ENCODE measurements at places on chromosomes 5 and 9. TPM values are rescaled to one million over a fixed set of nuclear protein-coding genes. Genes with fewer than 3 reads are reported as not detected.
A peak's percentile ranks its signal among the peaks of the same experiment; 100 is the strongest.

DNA sequence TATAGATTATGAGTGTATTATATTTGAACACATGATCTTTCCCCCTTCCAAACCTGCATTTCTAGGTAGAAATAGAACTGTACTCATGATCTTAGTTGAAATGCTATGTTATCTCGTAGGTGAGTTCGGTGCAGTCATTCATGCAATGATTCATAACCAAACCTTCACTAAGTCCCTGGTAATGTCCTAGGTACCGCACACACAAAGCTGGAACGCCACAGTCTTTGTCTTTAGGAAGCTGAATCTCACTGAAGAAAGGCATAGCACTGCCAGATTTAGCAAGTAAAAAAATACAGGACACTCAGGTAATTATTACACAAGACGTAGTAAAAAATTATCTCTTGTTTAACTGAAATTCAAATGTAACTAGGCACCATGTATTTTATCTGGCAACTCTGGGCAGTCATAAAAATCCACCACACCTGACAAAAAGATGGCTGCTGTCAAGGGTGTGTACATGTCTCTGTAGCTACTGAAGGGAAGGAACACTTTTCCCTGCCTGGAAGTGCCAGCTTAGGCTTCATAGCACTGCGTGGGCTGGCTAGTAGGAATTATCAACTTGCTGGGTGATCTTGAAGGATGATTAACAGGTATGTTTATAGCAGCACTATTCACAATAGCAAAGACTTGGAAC lies 28.0 kb upstream of the TXN start:
- no peak for DNase-seq

The PAEP gene
- not detected for total RNA-seq

The OMD gene
- not detected for total RNA-seq

The ELP1 gene
- 37.1 TPM for total RNA-seq

The CYLC2 gene
- total RNA-seq, result not detected

- no peak for DNase-seq
These were observed 172.0 kb downstream of the NSG2 start for GRCh38 chr5:174217527-174217926.

GRCh38 chr9:104810421-104811339 lies 46.8 kb downstream of the NIPSNAP3B start:
- peak; percentile 63 for DNase-seq

- DNase-seq, result peak; percentile 34
These were observed 795.0 kb downstream of the EFNA5 start for GRCh38 chr5:106875591-106876297.

GRCh38 chr9:125910286-125910685 lies 163.1 kb downstream of the PBX3 start:
- DNase-seq, result no peak

The PCAT7 gene
- 2.0 TPM for total RNA-seq

DNA sequence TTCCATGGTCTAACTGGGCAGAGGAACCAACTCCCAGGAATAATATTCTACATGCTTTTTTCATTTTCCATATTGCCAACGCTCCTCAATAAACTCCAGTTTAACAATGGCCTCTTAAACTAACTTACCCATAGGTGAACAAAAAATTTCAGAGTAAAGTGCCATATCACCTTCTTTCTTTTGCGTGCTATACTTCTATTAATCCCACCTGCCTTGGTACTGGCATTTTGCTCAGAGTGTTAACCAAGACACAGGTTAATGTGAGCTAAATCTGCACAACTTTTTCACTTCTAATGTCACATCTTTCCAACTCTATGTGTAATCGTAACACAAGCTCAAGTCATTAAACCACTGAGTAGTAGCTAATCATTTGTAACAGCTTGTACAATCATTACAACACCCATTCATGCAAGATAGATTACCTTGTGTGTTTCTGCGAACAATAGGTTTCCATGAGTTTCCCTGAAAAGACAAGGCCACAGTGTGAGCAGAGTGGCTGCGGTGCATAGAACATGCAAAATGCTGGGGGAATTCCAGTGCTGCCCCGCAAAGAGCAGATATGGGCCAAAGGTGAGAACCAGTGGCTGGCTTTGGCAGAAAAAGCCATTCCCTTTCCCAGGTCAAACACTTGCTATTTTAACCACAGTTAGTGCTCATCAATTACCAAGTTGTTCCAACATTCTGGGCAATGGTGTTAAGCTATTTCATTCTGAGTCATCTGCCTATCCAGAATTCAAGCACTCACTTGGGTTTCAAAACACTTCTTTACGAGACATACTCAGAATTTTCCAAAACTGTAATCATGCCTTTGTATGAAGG lies 42.8 kb downstream of the TIMD4 start:
- peak; percentile 14 for DNase-seq

The PRLR gene
- total RNA-seq, result 0.36 TPM

The C7 gene
- not detected for total RNA-seq

The SEC24A gene
- total RNA-seq, result 20.3 TPM

DNA sequence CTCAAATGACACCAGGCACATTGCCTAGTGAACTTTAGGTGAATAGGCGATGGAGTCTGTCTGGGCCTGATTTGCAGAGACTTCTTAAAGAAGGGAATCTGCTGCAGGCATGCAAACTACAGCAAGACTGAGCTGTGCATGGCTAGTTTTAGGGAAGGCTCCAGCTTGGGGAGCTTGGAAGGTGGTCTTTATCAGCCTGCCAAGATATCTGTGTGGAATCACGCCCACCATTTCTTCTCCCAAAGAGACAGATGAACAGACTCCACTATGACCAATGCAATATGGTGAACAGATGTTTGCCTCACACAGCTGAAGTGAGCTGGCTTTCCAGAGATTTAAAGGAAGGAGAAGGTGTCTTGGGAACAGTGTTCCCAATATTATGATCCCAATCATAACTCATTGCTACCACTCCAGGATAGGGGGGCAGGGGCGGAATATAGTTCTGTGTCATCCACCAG lies 129.0 kb upstream of the HMHB1 start:
- DNase-seq, result no peak

DNA sequence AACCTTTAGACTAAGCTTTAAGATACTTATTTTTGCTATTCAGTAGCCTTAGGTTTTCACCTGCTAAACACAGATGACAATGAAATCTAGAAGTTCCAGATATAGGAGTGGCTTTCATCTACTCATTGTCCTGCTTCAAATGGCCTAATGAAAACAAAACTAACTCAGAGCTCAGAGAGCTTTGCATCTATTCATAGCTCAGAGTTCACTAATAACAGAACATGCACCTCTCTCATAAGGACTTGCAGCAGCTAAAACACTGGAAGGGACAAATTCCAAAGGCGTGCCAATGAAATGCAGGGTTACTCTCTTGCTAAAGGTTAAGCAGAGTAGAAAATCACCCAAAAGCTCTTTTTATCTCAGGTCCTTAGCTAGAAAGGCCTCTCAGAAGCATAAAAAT lies 29.0 kb downstream of the SLC31A2 start:
- DNase-seq, result no peak

GRCh38 chr5:10672146-10673016 lies 88.7 kb downstream of the DAP start:
- no peak for DNase-seq

The LCN15 gene
- total RNA-seq, result not detected

GRCh38 chr5:135895474-135896006 lies at the start of gene IL9:
TSS of gene IL9 (minus strand) at chr5:135895841. CDS start at chr5:135895816, 25 bp downstream.
- no peak for DNase-seq

- peak; percentile 99 for DNase-seq
These were observed 22.4 kb downstream of the DDX31 start for GRCh38 chr9:132647355-132647754.

DNA sequence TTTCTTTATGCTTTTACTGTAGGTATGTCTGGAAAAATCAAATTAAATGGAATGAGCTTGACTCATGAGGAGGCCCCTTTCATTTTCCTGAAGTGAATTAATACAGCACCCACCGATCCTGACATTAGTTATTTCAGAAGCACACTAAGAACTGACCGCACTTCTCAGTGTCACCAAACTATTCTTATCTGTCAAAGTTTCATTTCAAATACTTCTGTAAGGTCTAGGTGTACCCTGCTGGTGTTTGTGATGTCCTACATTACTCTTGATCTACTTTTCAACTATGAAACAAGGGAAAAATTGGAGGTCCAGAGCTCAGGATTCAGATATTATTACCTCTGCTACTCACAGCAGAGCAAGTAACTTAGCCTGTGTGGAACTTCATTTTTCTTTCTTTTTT lies 1.8 kb upstream of the TEK start:
- no peak for DNase-seq

DNA sequence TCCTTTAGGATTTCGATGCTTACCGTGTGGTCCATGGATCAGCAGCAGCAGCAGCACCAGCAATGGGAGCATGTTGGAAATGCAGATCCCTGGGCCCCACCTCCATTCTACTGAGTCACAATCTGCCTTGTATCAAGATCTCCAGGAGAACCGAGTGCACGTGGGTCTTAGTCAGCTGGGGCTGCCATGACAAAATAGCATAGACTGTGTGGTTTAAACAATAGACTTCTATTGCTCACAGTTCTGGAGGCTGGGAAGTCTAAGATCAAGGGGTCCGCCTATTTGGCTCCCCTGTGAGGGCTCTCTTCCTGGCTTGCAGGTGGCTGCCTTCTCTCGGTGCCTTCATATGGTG lies 1.3 kb upstream of the PROP1 start:
- peak; percentile 36 for DNase-seq

DNA sequence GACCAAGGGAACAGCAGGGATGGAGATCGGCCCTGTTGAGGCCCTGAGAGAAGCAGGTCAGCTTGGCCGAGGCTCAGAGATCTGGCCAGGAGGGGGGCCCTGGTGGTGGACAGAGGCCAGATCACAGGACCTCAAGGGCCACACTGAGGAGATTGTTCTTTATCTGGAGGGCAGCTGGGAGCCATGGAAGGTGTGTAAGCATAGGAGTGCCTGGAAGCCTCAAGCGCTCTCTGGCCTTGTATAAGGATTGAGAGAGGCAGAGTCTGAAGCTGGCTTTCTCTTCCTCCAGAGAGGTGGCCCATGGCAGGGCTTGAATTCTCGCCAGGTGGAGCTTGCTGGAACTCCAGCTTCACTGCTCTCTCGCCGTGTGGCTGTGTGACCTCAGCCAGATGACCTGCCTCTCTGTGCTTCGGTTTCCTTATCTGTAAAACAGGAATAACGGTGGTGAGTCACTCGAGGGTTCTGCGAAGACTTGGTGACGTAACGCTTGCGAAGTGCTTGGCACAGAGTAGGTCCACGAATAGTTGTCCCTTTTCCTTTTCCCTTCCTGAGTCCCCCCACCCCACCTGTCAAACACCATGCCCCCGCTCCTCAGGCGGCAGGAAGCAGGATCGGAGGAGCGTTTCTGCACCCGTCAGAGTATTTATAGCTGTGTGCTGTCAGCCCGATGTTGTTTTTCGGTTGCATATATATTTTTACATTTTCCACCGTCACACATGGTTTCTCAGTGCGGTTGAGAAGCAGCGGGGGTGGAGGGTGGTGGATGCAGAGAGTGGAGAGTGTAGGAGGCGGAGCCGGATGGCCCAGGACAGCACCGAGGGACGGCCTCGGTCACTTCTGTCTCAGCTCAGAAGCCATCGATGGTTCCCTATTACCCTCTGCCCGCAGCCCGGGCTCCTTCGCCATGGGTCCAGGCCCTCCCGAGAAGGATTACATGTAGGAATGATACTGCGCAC lies 17.0 kb upstream of the CRB2 start:
- peak; percentile 72 for DNase-seq

The HAND1 gene
- total RNA-seq, result not detected

The ACOT12 gene
- total RNA-seq, result not detected

DNA sequence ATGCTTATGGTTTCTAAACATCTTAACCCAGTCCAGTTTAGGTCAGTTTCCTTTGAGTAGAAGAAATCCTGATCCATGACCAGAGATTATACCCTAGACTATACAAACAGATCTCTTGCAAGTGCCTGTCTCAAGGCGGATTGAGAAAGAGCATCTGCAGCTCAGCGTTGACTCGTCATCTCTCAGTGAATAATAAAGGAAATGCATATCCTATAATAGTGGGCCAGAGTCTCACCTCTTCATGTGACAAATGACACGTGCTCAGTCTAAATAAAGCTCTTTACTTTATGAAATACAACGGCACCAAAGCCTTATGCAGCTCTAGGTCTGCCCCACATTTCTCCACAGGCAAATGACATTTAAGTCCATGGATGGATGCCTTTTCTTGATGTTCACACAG lies 179.4 kb upstream of the NR3C1 start:
- DNase-seq, result peak; percentile 47

DNA sequence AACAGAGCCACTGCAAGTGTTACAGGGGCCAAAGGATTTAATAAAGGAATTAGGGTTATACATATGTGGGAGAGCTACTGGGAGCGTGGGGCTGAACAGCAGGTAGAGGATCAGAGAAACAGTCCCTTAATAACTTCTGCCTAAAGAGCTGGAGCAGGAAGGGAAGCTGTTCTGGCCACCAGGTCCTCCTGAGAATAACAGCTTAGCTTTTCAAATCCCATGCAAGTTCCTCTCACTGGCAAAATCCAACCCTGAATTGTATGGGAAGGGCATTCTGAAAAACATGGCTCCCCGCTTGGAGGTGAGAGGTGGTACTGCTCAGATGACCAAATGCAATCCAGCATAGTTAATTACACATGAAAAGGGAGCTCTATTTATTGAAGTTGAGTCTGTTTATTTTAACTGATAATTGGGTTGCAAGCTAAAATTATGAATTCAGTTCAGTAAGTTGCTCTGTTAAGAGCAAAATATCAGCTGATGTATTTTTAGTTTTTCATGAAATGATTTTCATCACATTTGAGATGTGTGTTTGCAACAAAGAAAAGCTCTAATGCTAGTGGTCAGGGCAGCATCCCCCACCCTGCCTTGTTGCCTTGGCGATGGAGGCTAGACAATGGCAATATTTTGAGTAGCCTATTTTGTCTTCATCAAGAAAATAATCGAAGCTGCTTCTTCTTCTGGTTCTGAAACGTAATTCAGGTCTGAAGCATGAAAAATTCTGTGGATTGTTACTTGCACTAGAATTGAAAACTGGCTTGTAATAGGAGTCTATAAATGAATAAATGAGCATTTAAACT lies 58.4 kb upstream of the SH3GL2 start:
- DNase-seq, result no peak

The MYOT gene
- total RNA-seq, result not detected

The MEGF9 gene
- total RNA-seq, result 17.3 TPM

DNA sequence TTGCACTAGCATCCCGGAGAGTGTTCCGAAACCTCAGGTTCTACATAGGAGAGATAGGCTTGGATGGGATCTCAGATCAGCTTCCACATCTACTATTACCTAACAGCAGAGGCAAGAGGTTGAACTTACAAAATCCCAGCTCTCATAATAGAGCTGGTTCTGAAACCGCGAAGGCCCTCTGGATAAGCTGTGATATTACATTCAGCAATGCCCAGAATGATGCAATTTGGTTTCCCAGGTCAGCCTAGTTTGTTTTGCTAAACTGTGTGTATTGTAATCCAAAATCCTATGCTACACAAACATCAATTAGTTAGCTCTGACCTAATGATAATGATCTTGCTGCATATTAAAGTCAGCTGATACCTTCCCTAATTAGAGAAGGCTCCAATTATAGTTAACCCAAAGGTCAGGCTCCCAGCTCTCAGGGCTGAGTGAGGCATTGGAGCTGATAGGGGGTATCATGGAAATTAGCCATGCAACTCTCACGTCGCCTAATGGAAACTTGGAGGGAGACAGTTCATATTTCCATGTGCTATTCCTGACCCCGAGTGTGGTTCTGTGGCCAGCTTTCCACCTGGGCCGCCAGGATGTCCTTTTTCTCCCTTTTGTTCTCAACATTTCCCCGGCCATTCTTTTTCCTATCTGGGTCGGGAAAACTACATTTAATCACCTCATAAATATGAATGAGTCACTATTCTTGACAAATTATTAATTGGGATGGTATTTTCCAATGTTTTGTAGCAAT lies 278.4 kb upstream of the IRX1 start:
- DNase-seq, result no peak
